COLO829 (cell line): ENCODE measurements at places on chromosomes 5 and 9.

- no peak for DNase-seq
These were observed 218.1 kb upstream of the CD180 start for GRCh38 chr5:67414712-67415111.

- peak; percentile 40 for DNase-seq
These were observed 23.4 kb downstream of the MINAR2 start for GRCh38 chr5:129771058-129771838.

DNA sequence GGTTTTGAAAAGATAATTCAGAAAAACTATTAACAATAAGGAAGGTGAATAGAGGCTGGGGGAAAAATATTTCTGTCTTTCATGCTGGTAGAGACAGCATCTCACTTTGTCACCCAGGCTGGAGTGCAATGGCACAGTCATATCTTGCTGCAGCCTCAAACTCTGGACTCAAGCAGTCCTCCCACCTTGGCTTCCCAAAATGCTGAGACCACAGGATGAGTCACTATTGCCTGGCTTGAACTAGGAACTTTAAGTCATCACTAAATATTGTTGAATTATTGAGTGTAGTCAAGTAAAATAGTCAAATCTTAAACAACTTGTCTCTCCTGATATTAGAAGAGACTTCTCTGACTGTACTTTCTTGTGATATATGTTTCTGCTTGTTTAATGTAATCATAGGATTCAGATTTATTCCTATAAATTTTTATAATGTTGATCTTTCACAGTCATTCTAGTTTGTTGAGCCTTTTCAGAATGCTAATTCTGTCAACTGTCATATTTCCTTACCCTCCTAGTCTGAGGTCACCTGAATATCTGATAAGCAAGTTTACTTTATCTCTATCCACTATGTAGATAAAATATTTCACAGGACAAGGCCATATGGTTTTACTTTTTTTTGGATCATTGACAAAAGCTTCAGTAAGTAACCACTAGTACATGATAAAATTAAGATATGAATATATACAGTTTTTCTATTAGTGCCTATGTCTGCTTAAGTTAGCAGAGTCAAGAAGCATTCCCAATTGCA is 1696.5 kb downstream of the MAT2B start:
- no peak for DNase-seq

- DNase-seq, result no peak
These were observed 31.5 kb upstream of the SGCD start for GRCh38 chr5:156295431-156295830.

GRCh38 chr9:99030092-99030511 is 74.8 kb upstream of the TGFBR1 start:
- no peak for DNase-seq

DNA sequence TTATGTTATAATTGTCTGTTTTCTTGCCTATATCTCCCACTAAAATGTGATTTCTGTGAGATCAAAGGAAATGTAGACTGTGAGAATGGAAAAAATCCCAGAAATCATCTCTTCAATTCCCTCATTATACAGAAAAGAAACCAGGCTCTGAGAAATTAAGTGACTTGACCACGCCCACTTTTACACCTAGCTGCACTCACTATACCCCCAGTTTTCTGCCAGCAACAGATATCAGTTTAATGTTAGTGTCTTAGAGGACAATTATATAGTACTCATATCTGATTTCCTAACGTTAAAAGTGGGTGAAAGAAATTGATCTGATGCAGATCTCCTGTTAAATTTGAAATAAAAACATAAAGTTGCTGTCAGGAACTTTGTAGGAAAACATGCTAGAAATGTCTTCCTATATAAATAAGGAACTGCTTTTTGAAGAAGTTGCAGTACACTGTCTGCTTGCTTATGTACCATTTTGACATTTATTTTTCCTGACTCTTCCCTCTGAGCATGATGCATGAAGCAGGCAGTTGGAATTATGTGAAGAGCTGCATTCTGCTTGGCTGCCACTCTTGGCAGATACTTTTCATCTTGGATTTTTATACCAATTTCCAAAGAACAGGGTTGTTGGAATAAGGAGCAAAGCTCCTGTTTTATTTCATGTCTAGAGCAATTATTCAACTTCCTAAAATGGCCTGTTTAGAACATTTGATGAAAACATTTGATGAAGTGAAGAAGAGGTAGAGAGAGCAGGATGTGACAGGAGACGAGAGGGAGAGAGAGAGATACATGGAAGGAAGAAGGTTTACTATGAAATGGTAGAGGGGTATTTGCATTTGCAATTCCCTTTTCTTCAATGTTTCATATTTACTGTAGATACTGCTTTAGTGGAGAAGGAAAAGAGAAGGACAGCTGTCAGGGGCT is 57.3 kb upstream of the RICTOR start:
- DNase-seq, result no peak

DNA sequence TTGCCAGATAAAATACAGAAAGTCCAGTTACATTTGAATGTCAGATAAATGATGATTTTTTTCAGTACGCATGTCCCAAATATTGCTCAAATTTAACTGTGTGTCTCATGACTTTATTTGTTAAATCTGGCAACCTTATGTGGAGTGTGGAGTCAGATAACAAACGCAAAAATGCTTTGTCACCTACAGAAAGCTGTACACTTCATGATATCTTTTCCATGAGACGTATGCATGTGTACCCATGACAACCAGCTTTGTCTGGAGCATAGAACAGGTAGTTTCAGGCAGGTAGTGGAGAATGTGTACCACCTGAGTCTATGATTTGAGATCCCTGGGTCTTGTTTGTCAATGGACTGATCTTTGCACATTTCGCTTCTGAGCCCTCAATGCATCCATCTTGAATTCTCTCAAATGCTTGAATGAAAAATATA is 105.5 kb upstream of the CPEB4 start:
- DNase-seq, result no peak

DNA sequence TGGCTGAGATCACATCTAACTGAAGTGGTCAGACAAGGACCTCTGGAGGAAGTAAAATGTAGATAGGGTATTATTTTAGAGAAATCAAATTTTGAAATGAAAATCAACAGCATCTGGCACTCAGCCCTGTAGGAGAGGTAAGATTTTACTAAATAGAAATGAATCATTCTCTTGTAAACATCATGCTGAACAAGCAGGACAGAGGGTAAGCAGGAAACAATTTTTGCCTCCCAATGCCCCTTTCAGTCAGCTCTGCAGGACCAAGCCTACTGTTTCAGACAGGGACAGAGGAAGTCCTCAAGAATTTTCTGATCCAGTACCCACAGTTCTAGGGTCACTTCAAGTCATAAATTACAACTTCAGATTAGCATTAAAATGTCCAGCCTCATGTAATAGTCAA is 190.1 kb downstream of the ESM1 start:
- no peak for DNase-seq
